ENCODE measurements at places on chromosomes 6 and 20.

DNA sequence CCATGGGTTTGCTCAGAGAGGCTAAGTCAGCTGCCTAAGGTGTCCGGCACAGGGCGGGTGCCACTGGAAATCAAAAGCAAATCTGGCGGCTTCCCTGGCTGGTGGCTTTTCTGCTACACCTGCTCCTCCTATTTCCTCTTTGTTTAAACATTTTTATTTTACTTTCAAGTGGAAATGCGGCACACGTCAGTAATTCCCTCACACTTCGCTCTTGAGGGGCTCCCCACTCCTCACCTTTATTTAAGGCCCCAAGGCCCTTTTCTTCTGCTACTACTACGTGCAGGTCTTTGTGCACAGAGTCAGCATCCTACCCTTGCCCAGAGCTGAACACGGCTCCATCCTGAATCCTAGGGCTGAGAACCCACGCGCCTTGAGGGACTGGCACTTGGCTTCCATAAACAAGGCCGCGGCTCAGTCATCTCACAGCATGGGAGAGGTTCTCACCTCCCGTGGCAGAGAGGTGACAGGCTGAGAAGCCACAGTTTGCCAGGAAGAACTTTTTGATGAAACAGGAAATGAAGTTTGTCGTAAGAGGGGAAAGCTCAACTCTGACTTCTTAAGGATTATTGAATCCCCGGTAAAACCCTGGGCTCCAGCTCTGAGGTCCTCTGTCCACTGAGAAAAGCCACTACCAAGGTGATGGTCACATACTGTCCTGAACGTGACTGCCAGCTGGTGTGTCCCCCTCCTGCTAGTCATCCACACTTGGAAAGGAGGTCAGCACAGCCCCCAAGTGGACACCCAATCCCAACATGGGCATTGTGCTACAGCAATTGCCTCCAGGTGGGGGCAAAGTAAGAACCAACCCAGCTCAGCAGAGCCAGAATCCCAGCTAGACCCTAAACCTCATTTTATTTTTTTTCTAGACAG lies 48.0 kb downstream of the NFATC2 start:
- DNase-seq: no peak

GRCh38 chr20:38355161-38356012 lies 9.1 kb downstream of the LBP start:
- DNase-seq: no peak

- DNase-seq: no peak
Observed at GRCh38 chr6:164533045-164533362, 776.4 kb downstream of the C6orf118 start.

GRCh38 chr20:25078662-25079061 lies 3.3 kb downstream of the VSX1 start:
- no peak for DNase-seq

DNA sequence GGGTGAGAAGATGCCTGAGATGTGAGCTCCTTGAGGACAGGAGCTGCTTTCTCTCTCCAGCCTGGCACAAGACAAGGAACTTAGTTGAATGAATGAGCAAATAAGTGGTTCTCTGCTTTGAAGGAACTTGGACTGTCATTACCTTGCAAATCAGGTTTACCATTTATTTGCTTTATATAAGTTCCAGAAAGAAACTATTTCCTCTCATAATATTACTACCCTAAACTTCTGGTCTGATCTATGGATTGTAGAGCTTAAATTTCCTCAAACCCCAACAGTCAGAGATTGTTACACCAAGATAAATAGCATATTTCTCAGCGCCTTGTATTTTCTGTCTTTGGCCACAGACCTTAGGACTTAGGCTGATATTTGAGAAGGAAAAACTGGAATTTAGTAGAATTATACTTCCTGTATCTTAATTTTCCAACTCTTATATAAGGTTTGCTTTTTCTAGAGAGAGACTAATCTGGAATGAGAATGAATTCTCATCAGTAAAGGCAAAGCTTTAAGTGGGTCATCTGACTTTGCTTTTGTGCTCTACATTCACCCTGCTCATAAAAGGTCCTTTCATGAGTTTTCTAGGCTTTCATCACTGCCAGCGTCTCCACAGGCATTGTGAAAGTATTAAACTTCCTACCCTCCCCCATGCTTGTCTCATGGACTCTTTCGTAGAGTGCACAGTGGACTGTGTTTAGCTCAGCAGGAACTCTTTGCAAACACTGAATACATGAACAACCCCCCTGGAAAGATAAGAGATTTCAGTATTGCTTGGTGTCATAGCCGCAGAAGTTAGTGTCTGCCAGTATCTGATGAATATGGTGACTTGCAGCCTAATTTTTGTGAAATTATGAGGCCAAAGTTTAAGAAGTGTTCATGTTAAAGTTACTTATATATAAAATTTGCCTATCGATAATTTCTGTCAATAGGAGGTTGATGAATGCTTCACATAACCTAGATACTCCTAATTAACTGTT lies 74.0 kb downstream of the PTPRA start:
- no peak for DNase-seq

GRCh38 chr6:137093183-137094069 lies 48.7 kb upstream of the IL20RA start:
- no peak for DNase-seq

DNA sequence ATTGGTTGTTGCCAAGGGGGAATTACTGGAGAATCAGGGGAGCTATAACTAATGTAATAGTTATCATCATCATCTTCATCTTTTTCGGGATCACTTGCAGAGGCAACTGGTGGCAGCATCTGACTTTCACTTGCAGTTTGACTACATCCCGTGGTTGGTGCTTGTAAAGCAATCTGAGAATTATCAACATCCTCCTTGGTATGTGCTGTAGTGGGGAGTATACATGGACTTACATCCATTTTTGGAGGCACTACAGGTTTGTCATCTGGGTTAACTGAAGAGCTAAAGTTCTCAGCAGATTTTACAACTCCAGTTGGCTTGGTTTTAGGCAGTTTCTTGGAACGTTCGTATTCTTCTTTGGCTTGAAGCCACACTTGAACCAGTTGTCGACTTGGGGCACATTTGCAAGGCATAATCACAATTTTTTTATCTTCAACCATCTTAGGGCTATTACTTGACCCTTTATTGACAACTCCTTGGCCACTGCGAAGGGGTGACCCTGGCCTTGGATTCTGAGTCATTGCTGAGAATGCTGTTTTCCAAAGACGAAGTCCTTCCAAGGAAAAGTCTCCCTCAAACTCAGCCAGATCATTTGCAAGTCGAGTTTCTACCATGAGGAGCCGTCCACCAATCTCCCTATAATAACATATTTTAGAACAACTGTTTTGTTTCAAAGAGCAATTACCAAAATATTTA lies 115.5 kb downstream of the REV3L start:
- no peak for DNase-seq

- DNase-seq: no peak
Observed at GRCh38 chr6:56477241-56477640, 165.4 kb downstream of the DST start.

DNA sequence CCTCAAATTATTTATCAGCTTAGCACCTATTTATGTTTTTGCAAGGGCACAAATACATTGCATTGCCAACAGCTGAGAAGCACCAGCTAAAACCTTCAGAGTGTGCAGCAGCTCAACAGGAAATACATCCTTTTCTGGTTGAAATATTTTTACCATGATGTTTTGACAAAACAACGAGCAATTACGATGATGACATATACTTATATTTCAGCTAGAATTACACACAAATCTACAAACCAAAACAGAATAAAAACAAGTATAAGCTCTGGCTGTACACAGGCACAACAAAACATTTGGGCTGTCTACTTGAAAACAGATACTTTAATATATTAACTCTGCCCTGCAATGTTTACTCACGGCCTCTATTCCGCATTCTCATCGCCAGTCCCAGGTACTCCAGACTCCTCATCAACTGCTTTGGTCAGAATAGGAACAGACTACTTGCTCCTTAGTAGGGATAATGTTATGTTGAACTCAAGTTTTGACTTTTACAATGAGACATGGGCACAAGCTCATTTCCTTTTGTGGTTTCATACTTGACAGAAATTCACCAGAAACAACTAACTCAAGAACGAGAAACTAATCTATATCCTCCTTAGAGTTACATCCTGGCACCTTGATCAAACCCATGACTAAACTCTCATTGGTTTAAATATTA lies 377.6 kb downstream of the ESR1 start:
- DNase-seq: no peak

DNA sequence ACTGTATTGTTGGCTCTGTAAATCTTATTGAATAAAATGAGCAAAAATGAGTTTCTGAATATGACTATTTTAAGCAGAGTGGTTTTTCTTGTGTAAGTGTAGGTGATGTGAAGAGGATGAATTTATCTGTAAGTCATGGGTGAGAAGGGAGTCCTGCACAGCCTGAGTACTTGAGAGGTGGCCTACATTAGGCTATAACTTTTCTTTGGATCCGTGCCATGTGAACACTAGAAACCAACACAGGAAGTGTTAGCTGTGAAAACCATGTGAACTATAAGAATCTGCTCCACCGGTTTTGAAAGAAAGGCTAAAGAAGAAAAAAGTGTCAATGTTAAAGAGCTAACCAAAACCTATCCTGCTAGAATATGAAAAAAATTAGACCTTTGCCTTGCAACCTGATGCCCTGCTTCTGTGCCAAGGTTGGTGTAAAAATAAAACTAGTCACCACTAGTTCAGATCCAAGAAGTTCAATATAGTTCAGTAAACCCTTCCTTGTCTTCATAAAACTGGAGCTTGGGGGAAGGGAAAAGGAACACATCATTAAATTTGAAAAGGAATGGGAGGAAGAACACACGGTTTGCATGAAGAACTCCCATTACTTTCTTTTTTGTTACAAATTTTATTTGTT lies 21.3 kb downstream of the PLCB1 start:
- no peak for DNase-seq

DNA sequence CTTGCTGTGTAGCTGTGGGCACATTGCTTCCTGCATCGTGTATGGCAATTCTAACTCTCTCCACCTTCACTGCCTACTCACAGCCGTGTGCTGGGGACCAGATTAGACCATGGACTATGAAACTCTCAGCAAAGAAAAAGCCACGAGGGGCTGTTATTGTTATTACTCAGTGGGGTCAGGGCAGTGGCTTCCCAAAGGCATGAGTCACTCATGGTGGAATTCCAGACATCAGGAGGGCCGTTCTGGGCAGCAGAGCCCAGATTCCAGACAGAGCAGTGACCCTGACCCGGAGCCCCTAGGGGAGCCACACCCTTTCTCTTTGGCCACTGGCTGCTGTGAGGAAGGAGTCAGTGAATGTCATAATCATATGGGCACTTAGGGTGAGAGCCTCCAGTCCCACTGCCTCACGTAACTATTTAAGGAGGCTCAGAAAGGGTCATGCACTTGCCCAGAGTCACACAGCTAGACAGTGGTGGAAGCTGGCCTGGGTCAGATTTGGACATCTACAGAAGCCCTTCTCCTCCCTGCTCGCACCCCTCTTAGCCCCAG lies 22.2 kb upstream of the CCN5 start:
- no peak for DNase-seq

DNA sequence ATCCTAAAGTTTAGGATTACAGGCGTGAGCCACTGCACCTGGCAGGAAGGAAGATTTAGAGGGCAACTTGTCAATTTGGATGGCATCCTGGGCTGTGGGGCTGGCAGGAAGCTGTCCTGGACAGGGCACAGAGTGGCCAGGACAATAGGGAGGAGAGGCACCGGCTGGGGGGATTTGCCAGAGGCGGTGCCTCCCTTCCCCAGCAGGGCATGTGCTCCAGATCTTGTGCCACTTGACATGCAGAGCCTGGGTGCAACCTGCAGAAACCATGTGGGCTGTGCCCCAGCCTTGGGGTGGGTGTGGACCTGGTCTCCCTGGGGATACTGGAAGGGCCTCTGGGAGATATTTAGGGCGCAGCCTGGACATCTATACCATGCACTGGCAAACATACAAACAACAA lies 58.6 kb upstream of the EEF1A1 start:
- no peak for DNase-seq

DNA sequence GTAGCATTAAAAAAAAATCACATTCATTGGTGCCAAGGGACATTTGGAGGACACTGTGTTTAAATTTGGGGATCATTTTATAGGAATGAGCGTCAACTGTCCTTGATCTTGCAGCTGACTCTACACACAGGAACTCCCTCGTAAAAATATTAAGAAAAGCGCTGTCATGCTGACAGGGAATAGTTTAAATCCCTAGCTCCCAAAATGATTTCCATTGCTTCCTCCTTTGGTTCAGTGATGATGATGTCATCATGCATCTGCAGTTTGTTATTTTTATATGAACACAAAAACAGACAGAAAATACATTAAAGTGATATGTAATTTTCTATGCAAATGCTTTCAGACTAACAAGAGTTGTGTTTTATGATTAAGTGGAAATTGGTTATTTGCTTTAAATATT lies 275.6 kb downstream of the BTBD9 start:
- no peak for DNase-seq

GRCh38 chr20:38725148-38725901 lies 1.0 kb downstream of the SLC32A1 start:
- no peak for DNase-seq

DNA sequence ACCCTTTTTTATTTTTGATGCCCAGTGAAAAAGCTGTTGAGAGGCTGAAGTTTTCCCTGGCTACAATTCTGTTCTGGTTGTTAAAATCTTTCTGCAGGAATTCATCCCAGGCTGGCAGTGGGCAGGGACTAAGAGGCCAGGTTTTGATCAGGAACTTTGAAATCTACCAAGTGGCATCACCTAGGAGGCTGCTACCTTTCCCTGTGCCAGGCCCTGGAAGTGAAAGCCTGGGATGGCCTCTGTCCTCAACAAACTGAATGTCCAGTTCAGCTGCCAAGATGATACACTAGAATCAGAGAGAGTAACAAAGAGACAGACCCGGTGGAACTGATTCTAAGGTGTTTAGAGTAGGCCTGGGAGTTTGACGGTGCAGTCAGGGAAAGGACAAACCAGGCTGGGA lies 596 bp downstream of the IYD start:
- no peak for DNase-seq

DNA sequence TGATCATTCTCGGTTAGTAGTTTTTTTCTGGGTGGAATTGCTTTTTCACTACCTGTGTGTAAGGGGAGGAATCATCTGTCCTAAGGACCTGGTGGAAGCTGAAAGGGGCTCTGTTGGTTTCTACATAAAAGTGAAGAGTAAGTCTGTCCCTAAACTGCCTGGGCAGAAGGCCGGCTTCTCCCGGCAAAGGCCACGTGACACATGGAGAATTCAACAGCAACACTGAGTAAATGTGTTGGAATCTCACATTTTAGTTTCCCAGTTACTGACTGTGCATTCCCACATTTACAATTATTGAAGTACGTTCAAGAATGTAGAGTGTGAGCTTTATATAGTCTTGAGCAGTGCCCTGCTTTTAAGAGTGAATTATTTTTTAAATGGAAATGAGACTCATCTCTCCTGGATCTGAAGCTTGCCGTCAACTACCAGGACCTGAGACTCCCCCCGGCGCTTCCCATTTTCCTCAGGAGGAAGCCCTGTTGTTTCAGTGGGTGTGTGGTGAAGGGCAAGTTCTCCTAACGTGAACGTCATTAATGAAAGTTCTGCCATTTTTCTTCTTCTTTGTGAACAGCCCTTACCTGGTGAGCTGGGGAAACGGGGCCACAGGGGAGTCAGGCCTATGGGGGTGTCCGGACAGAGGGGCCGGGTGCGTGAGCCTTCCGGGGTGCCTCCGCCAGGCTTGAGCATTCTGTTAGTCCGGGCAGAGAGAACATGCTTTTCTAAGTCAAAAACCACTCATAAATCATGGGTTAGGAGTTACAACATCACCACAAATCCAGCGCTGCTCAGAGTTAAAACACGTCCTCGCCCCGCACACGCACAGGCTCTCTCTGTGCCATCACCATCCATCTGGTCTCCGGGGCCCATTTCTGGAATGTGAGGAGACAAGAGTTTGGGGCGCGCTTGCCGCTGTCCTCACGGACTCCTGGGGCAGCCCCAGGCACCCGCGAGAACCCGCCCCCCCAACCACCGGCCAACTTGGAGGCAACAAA lies 56.6 kb upstream of the SMOC2 start:
- DNase-seq: no peak

- DNase-seq: no peak
Observed at GRCh38 chr20:33026072-33026778, 5.2 kb upstream of the BPIFB6 start.

Measured in NCI-H2171 (cell line).